Memory B cell (primary cell): ENCODE measurements at places on chromosomes 11 and 22.

DNA sequence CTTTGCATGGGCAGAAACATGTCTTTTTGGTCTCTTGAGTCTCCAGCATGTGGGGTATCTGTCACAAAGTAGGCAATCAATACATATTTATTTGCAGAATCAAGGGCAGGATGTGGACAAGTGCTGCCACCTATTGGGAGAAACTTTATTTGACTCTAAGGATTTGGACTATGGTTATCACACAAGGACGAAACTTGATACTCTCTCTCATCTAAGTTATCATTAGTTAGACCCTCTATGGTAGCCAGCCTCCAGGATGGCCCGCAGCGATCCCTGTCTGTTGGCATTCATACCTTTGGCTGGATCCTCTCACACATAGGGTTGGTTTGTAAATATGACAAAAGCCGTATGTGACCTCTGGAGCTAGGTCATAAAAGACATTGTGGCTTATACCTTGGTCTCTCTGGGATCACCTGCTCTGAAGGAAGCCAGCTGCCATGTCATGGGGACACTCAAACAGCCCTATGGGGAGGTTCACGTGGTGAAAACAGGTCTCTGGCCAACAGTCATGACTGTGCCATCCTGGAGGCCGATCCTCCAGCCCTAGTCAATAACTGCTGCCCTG is 1.1 kb upstream of the FBXO7 start:
- peak; percentile 66 for DNase-seq

DNA sequence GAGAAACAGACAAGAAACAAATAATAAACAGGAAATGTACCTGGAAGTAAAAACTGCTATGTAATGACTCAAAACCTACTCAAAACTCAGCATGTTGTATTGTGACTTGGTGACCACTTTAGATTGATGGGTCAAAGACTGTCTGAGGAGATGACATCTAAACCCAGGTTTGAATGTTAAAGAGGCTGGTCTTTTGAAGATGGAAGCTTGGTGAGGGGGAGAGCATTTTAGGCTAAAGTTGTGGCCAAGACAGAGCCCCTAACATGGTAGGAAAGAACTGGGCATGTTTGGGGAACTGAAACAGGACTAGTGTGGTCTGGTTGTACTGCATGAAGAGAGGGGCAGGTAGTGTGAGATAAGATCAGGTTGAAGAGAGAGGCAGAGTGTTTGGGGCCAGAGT is 85.3 kb upstream of the MYO18B start:
- peak; percentile 15 for DNase-seq

- DNase-seq, result no peak
Measured at GRCh38 chr11:36193290-36193619, 96.0 kb downstream of the COMMD9 start.

GRCh38 chr22:17978027-17978426 is 46.3 kb downstream of the MICAL3 start:
- no peak for DNase-seq

DNA sequence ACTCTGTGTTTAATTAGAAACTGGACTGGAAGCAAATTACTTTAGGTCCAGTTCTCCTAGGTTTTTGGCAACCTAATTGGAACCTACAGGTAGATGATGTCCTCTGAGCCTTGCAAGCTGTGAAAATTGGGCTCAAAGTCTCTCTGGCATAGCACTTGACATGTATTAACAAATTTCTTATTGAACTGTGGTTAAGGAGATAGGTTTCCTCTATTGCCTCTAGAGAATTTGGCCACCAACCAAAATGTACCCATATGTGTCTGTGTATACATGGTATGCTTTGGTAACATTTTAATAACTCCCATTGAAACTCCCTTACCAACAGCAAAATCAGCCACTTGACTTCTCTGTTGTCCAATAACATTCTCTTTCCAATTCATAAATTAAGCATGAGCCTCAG is at the start of gene OR4D10:
Gene OR4D10, plus strand, starts transcription at position 301 of the 400 bp plus-strand sequence. CDS start 4,115 bp downstream, outside the sequence.
- DNase-seq, result no peak

DNA sequence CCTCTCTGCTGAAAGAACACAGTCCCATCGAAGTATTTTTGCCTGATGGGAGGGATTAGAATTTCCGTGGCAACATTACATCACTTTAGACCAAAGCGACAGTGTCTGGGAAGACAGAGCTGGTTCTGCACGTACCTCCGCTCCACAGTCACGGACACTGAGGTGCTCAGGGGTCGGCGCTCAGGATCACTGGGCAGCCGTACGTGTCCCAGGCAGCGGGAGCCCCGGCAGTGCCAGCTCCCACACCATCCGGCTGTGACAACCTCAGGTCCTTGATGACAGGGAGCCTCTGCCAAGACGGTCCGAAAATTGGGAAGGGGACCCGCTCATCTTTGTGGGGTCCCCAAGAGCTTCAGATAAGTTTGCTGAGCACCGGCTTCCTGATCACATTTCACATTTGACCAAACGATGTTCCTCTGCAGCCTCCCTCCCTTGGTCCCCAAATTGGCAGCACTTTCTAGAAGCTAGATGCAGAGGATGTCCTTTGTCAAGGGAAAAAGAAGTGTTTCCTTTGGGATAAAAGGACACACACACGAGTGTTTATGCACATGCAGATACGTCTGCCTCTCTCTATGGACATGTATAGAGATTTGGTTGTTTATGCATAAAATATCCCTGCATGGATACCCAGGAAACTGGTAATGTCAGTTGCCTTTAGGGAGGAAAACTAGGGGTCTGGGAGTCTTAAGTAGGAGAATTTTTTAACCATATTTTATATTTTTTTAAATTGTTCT is 61.6 kb upstream of the LINC01488 start:
- no peak for DNase-seq

- no peak for DNase-seq
Measured at GRCh38 chr22:50302041-50302541, 5.4 kb downstream of the PLXNB2 start.

DNA sequence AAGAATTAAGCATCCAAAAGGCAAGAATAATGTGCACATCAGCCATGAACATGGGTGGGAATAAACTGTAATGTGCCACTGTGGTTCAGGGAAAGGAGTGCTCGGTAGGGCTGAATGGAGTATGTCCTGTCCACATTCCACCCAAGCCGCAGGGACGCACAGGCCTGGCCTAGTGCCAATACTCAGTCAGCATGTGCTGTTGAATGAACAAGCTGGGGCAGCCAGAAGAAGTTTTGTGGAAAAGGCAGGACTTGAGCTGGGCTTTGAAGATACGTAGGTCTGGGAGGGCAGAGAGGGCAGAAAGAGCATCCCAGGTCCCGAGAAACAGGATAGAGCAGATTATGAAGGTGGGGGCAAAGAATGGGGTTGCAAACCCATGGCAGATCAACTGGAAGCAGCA is 60.0 kb upstream of the PLET1 start:
- no peak for DNase-seq

GRCh38 chr11:34595960-34596644 is 24.8 kb upstream of the EHF start:
- DNase-seq, result no peak

GRCh38 chr11:85665733-85666132 is 804 bp upstream of the CREBZF start:
- no peak for DNase-seq

- no peak for DNase-seq
Measured at GRCh38 chr11:15313862-15314261, 199.1 kb downstream of the INSC start.

DNA sequence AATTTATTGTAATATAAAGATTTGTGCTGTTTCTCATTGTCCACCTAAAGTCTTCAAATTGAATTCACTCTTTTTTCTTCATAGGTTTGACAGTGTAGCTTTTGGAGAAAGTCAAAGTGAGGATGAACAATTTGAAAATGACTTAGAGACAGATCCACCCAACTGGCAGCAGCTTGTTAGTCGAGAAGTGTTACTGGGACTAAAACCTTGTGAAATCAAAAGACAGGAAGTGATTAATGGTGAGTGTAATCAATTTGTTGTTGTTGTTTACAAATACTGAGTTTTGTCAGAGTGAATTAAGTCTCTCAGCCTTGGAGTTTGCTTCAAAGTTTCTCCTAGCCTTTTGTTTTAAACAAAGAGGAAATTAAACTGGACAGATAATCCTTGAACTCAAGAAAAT is 53.6 kb upstream of the GRIK4 start:
- no peak for DNase-seq

DNA sequence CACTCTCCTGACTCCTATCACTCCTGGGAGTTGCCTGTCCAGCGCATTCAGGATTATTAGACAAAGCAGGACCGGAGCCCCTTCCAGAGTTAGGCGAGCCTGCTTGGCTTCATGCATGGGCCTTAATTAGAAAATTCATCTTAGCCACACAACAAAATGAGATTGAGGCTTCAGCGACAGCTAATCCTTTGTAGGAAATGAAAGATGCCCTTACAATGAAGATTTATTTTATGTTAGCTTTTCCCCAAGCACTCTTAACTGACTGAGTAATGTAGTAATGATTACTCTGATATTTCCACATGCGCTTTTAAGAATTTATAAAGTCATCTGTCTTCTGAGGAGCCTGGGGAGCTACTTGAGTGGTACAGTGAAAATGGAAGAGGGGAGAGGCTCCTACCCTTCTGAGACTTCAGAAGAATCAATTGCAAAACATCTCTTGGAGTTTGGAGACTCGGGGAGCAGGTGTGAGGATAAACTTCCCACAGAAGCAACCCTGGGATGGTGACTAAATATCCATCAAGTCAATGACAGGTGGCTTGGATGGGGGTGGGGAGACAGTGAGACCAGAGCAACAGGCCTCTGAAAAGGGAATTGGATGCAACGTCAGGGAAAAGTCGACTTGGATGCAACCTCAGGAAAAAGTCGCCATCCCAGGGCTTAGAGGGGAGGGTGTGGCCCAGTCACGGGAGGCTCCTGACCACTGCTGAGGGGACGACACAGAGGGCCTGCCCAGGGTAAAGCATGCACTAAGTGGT is 434.5 kb upstream of the B3GAT1 start:
- no peak for DNase-seq

- DNase-seq, result no peak
Measured at GRCh38 chr11:131070365-131070764, 154.1 kb upstream of the SNX19 start.

DNA sequence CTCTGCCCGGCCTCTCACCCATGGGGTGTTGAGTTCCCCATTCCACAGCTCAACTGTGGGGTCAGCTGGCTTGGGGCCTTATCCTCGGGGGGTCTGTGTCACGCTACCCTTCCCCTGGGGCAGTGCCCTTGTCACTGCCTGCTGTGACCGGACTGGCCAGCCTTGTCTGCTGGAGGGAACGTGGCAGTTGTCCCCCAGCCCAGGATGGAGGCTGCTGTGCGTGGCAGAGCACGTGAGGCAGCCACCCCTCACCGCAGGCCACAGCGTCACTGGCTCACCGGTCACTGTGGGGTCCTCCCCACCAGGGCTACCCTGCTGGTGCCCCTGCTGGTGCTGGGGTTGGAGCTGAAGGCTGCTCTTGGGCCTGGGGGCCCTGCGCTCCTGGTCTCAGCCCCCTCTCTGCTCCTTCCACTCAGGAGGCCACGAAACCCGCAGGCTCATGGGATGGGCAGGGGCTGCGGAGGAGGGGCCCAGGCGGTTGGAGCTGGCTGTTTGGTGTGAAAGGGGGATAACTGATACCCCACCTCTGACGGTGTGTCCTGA is 13.4 kb downstream of the BRSK2 start:
- no peak for DNase-seq

- no peak for DNase-seq
Measured at GRCh38 chr22:26599505-26599904, 9.6 kb upstream of the TPST2 start.

DNA sequence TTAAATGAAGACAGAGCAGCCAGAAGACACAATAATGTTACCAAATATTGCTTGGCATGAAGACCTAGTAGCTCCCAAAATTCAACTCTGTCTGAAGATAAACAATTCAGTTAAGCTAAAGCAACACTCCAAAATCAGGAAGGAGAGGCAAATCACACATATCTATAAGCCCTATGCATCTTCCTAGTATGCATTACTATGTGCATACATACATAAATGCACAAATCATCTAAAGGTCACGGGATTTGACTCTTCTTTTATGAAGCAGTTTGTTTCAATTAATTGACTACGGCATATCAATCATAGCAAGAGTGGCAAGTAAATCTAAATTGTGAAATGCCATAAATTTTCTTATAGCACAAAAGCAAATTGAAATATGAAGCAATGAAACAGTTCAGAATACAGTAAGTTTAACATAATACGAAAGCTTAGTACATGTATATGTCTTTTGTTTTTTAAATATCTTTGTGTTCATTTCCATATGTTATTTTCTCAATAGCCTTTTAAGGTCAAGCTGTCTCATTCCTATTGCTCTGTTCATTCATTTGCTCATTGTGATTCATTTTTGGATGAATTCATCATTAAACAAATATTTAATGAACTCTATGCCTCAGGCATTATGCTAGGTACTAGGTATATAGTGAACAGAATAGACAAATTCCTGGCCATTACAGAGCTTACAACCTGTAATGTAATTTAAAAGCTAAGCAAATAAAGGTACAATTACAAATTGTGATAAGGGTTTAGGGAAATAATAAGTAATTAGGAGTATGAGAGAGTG is 540.5 kb downstream of the DLG2 start:
- no peak for DNase-seq

- no peak for DNase-seq
Measured at GRCh38 chr11:12187399-12187798, 77.0 kb downstream of the MICAL2 start.

DNA sequence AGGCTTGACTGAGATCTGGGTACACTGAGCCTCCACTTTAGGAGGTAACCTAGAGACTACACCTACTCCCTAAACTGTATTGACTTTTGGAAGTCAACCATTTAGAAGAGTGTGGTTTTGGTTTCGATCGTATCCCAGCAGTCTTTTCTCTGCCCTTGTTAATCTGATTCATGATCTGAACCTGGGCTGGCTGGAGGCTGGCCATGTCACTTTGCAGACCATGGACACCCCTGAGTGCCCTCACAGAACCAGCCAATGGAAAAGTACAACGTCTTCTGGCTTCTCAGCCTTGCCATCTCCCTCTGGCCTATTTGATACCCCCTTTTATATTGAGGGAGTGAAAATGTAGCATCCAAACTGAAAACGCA is 10.8 kb downstream of the EHF start:
- DNase-seq, result no peak

GRCh38 chr11:110172468-110173065 is 79.4 kb downstream of the ZC3H12C start:
- no peak for DNase-seq

- DNase-seq, result no peak
Measured at GRCh38 chr11:110126936-110127335, 33.7 kb downstream of the ZC3H12C start.

GRCh38 chr22:41445129-41446056 is 1.2 kb downstream of the TOB2 start:
- DNase-seq, result peak; percentile 35

DNA sequence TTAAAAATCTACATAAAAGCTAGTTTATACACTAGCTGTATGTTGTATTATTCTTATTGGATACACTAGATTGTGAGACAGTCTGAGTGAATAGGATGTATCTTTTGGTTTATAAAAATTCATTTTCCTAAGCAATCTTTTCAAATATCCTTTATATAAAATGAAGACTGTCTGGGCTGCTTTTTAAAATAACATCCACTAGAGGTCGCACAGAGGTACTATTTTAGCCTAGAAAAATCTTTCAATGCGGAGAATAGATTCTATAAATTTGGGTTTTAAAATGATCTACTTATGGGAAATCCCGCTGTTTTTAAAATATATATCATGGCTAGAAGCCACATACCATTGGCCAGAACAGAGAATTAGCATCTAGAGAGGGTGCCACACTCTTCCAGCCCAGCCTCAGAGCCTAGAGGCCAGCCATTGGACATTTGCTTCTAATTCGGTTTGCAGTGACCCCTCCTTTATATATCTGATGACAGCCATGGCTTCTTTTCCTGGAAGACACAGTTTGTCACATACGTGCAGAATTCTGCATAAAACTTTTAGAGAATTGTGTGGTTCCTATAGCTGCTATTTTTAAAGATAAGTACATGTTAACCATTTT is 7.3 kb downstream of the C11orf97 start:
- DNase-seq, result no peak

- DNase-seq, result no peak
Measured at GRCh38 chr11:77063407-77063806, 3.4 kb upstream of the CAPN5 start.
